COLO829 (cell line): ENCODE measurements at places on chromosomes 7 and 10.

- no peak for DNase-seq
Measured at GRCh38 chr7:73358590-73359275, 30.8 kb downstream of the FKBP6 start.

- DNase-seq = no peak
Measured at GRCh38 chr7:70504254-70504653, 627.7 kb upstream of the GALNT17 start.

DNA sequence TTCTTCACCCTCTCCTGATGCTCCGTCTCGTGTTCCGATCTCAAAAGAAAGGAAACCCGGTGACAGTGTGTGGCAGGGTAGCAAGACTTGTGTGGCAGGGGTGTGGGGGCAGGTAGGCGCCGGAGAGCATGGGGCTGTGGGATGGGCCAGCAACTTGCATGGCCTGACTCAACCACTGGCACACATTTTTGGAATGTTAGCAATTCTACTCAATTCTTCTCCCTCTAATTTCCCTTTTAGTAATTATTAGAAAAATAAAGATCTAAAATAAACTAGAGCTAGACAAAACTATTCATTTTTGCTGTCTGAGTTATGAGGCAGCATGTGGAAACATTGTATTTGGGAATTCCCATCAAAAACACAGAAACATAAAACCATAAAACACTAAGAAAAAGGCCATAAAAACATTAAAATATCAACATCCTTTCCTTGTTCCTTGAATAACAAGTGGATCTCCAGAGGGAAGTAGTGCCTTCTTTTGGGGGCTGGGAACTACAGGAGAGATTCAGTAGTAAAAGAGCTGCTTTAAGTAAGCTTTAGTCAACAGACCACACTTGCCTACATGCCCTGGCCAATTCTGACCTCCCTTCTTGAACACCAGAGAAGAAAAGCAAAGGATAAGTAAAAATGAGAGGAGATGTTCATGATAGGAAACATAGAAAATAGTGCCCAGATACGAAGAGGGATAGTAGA is 21.8 kb downstream of the SEMA3C start:
- no peak for DNase-seq

- no peak for DNase-seq
Measured at GRCh38 chr7:116692401-116693308, 20.7 kb downstream of the MET start.

DNA sequence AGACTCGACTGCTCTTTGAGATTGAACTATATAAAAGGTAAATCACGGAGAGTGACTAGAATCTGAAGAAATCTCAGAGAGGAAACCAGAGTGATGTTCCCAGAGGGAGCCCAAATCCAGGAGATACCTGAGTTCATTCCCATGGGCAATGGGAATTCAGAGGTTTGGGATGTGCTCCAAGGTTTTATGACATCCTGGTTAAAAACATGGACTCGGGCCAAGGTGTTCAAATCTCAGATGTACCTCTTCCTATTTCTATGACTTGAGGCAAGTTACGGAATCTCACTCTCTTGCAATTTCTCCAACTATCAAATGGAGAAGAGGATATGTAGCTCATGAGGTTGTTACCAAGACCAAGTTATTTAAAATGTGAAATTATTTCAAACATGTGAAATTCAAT is 54.5 kb upstream of the RAB18 start:
- no peak for DNase-seq

GRCh38 chr7:144717720-144718119 is 118.1 kb downstream of the TPK1 start:
- DNase-seq = no peak

DNA sequence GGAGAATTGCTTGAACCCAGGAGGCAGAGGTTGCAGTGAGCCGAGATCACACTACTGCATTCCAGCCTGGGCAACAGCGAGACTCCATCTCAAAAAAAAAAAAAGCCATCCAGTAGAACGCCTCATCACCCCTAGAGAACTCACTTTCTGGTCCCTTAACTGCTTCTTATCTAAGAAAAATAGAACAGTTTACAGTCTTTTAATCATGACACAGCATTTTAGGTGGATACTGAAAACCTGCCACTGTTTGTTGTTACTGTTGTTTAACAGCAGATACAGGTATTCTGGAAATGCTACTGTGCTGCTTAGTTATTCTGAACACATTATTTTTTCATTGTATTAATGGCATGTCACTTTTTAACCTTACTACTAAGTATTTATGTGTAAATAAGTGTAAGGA is 624.3 kb upstream of the GHITM start:
- no peak for DNase-seq

- no peak for DNase-seq
Measured at GRCh38 chr7:102836191-102836919, 76.4 kb upstream of the LRRC17 start.

DNA sequence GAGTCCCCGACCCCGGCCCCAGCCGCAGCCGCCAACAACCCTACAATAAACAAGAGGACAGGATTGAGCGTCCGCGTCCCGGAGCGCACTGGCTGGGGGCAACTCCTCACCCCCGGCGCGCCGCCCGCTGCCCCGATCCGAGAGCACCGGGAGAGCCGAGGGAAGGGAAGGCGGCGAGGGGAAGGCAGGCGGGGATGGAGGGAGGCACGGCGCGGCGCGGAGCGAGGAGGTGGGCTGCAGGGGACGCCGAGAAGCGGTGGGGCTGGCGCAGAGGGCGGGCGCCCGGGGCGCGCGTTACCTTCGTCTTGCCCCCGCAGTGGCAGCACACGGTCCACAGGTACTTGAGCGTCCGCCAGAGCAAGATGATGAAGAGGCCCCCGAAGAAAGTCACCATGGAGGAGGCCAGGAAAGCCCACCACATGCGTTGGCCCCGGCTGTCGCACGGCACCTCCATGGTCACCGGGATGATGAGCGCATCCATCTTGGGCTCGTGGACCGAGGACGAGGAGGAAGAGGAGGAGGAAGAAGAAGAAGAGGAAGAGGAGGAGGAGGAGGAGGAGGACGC is 559 bp downstream of the KCNMA1 start:
- no peak for DNase-seq

- DNase-seq = no peak
Measured at GRCh38 chr7:76267107-76267893, 35.2 kb upstream of the HSPB1 start.
